SHP77 (cell line): ENCODE measurements at places on chromosomes 1 and 21.

DNA sequence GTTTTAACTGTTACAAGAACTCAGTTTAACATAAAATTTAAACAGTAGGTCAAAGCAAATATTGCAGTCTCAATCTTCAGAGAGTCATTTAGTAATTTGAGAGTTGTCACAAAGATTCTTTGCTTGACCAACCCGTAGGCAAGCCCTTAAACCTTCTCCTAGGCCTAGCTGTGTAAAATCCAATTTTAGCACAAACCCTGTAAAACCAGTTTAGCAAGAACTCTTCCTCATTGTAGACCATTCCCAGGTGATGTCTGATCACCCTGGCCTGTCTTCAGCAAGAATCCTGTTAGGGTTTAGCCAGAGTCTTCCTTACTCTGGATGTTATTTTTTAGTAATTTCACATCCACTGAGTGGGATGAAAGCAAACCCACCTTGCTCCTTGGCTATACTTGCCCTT is 30.1 kb downstream of the LRIG2 start:
- no peak for DNase-seq

DNA sequence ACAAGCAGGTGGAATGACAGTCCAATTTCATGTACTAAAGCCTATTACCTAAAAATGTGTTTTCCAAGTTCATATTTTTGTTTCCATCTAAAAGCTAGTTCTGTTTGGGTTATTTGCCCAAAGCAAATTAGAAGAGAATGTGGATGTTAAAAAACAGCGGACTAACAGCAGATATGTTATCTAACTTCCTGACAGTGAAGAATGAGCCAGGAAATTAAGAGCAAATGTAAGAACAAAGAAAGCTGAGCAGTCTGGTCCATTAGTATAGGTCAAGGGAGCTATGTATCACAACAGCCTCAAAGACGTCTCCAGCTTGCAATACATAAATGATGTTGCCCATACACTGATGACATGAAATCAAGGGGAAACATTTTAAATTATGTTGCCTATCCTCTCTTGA is 145.5 kb upstream of the PLD5 start:
- no peak for DNase-seq

DNA sequence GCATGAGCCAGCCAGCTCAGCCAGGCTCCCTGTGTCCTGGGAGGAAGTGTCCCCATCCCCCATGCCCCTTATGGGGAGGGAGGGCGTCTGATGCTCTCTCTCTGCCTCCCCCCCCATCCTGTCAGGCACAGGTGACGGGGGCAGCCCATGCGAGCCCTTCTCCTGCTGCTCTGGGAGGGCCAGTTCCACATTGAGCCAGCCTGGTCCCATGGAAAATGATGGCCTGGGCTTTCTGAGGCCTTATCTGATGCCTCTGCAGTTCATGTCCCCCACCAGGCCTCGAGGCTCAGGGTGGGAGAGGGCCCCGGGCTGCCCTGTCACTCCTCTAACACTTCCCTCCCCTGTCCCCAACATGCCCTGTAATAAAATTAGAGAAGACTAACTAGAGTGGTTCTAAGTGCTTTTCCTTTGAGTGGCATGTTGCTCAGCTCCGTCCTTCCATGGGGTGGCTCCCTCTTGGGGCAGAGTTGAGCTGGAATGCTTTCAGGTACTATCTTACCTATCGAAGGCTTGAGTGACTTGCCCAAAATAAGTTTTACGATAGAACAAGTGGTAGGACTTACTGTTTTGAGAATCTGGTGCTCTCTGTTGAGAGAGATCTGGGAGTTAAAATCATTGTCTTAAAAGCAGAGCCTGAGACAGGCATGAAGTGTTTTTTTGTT is 1.8 kb upstream of the MTFR1L start:
- DNase-seq: no peak

GRCh38 chr1:93569489-93569888 is 112.1 kb downstream of the BCAR3 start:
- DNase-seq: no peak
